Thoracic aorta (tissue), 2 donors: ENCODE measurements at places on chromosomes 6 and 20.

GRCh38 chr6:7769702-7770101, 43.8 kb downstream of the BMP6 start:
- DNase-seq, result no peak
- no peaks in the 10 kb centered on the region for H3K36me3 ChIP-seq
- no peak overlapping the region for H3K4me3 ChIP-seq

DNA sequence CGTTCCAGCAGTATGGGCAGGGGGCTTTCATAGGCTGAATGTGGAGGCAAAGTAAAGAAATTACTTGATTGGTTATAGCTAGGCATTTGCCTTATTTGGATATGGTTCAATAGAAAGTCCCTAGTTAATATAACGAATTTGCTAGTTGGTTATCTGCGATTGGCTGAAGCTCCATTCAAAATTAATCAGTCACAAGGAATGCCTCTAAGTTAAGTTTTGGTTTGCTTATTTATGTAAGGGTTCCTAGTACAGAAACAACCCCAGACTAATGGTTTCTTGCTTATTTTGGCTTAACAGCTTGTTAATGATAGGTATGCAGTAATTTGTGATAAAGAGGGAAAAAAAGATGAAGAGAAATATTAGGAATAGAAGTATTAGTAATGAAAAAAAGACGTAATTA, 87.5 kb downstream of the JAG1 start:
- no peak for DNase-seq
- H3K4me1 ChIP-seq, result peaks cover 22% of the 10 kb centered on the region
- H3K36me3 ChIP-seq, result no peaks in the 10 kb centered on the region
- peak overlapping the region; percentile 32 for H3K4me3 ChIP-seq
- H3K27me3 ChIP-seq, result no peaks in the 10 kb centered on the region
- H3K27ac ChIP-seq, result peak overlapping the region; percentile 28

DNA sequence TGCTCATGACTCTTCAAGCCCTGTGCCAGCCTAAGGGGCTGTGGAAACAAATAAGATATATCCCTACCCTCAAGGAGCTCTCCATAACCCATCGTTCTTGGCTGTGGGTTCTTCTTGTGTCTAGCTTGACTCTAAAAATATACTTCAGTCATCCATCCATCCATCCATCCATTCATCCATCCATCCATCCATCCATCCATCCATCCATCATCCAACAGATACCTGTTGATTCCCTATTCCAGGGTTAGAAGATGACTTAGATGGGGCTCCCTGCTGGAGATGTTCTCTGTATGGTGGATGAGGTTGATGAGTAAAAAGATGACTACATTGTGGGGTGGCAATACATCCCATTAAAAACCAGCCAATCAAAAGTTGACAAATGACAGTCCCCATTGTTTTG, 23.5 kb downstream of the HCK start:
- no peak overlapping the region for H3K27ac ChIP-seq
- H3K27me3 ChIP-seq, result no peaks in the 10 kb centered on the region
- no peak for DNase-seq
- no peaks in the 10 kb centered on the region for H3K36me3 ChIP-seq
- no peaks in the 10 kb centered on the region for H3K4me1 ChIP-seq
- no peak overlapping the region for H3K4me3 ChIP-seq

- H3K4me1 ChIP-seq, result peaks cover 9% of the 10 kb centered on the region
- DNase-seq, result no peak
- no peak overlapping the region for H3K4me3 ChIP-seq
- H3K36me3 ChIP-seq, result no peaks in the 10 kb centered on the region
- no peak overlapping the region for H3K27ac ChIP-seq
- H3K27me3 ChIP-seq, result no peaks in the 10 kb centered on the region
These were observed 108.7 kb downstream of the FYN start for GRCh38 chr6:111764238-111765175.

DNA sequence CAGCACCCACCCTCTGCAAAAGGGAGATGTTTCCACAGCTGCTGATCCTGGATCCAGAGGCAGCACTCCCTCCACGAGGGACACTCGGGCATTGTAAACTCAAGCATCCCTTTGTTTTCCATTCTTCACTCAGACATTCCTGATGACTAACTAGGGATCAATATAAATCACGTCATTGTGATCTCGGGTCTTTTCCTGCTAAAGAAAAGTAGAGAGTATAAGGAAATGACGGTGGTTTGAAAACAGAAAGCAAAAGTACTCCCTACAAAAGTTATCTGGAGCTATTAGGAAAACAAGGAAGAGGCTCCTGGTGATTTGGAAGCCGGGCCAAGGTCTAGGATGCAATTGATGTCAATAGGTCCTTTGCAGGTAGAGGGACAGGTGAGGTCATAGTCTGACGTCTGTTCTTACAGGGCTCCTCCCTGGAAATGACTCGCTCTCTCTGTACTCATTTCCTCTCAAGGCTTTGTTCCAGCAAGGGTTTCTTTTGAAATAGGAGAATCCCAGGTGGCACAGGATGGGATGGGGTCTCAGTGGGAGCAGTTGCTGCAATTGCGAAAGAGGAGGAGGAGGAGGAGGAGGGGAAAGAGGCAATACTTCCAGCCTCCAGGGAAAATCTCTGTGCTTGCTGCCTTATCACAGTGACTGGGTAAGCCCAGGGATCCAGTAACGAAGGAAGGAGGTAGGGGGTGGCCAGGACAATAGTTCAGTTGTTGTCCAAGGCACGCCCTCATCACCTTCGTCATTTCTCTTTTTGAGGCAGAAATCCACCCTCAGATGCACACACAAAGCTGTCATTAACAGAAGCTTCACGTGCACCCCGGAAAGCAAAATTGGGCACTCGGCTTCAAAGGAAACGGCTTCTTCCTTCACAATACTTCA, 222.8 kb downstream of the LY86 start:
- H3K4me3 ChIP-seq, result peak overlapping the region; percentile 58
- H3K4me1 ChIP-seq, result peaks cover 7% of the 10 kb centered on the region
- no peaks in the 10 kb centered on the region for H3K27me3 ChIP-seq
- no peak overlapping the region for H3K27ac ChIP-seq
- H3K36me3 ChIP-seq, result no peaks in the 10 kb centered on the region

- peak overlapping the region; percentile 81 for H3K4me3 ChIP-seq
- DNase-seq, result no peak
- peaks cover 7% of the 10 kb centered on the region for H3K36me3 ChIP-seq
- peaks cover 17% of the 10 kb centered on the region for H3K4me1 ChIP-seq
These were observed 11.8 kb downstream of the RPL7L1 start for GRCh38 chr6:42891199-42891722.

- H3K27me3 ChIP-seq, result no peaks in the 10 kb centered on the region
- no peak for DNase-seq
- H3K4me3 ChIP-seq, result no peak overlapping the region
These were observed 256.1 kb downstream of the PLCB1 start for GRCh38 chr20:8388141-8388540.

DNA sequence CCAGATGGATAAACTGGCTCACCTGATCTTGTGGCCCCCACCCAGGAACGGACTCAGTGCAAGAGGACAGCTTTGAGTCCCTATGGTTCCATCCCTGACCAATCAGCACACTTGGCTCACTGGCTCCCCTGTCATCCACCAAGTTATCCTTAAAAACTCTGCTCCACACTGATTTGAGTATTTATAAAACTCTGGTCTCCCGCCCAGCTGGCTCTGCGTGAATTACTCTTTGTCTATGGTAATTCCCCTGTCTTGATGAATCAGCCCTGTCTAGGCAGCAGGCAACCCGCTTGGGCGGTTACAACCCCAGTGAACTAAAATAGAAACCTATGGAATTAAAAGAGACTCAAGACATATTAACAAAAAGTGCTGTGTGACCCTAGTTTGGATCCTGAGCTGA, 38.1 kb upstream of the CD83 start:
- H3K36me3 ChIP-seq, result no peaks in the 10 kb centered on the region
- no peaks in the 10 kb centered on the region for H3K27me3 ChIP-seq
- no peaks in the 10 kb centered on the region for H3K4me1 ChIP-seq
- DNase-seq, result no peak

GRCh38 chr6:137123078-137123477, 50.4 kb downstream of the IL22RA2 start:
- no peaks in the 10 kb centered on the region for H3K27me3 ChIP-seq
- H3K4me1 ChIP-seq, result no peaks in the 10 kb centered on the region
- no peak for DNase-seq
- H3K36me3 ChIP-seq, result no peaks in the 10 kb centered on the region
- H3K4me3 ChIP-seq, result no peak overlapping the region

DNA sequence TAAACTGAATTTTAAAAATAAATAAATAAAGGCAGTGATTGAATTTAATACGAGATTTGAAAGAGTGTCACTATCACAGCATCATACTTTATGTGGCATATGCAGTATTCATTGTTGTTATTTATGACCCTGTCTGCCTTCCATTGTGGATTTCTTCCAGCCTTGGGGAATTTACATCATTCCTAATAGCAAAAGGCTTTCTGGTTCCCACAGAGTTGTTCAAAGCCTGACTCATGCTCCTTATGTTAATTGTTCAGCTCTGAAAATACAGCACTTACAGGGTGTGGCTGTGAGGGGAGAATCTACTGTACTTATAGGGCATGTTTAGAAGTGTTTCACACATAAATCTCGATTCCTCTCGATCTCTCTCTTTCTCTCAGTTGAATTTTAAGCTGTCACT, 54.4 kb downstream of the JAG1 start:
- DNase-seq, result no peak
- H3K36me3 ChIP-seq, result no peaks in the 10 kb centered on the region
- H3K4me3 ChIP-seq, result no peak overlapping the region

- DNase-seq, result no peak
- H3K4me1 ChIP-seq, result no peaks in the 10 kb centered on the region
- no peak overlapping the region for H3K27ac ChIP-seq
- no peaks in the 10 kb centered on the region for H3K27me3 ChIP-seq
These were observed 211.9 kb downstream of the CENPW start for GRCh38 chr6:126551832-126552231.

DNA sequence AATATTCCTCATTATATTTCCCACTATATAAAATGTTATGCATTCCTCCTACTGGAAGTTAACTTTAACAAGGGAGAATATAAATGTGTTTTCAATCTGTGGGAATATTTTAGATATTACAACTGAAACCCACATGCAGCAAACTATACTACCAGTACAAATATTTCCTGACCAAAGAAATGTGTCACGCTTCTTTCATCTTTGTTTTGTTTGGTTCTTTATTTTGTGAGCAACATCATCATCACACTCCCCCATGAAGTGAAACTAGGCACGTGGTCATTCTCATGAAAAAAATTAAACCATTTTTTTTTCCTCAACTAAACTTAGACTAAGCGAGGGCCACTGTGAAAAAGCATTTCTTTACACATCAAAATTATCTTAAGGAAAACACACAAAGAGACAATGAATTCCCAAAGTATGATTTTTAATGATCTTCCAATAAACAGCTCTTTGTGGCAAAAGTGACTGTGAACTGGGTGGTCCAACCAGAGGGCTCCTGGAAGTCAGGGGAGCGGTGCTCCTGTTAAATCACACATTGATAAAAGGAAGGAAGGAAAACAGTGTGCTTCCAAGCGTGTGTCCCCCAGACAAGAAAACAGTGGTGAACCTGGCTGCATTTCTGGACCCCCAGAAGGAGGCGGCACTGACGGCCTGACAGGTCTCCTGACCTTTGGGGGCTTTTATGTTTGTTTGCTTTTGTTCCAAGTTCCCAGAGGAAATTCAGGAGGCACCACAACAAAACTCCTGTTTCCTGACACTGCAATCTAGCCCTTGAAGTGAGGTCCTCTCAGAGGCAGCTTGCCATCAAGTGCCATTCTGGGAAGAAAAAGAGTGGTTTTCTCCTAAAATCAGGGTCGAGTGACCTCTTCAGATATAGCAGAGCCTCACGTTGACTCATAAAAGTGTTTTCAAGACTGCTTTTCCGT, 166.8 kb upstream of the FOXQ1 start:
- no peaks in the 10 kb centered on the region for H3K27me3 ChIP-seq
- H3K4me3 ChIP-seq, result no peak overlapping the region
- no peaks in the 10 kb centered on the region for H3K36me3 ChIP-seq
- DNase-seq, result no peak
- H3K4me1 ChIP-seq, result no peaks in the 10 kb centered on the region
- H3K27ac ChIP-seq, result no peak overlapping the region

- no peak overlapping the region for H3K4me3 ChIP-seq
- no peaks in the 10 kb centered on the region for H3K4me1 ChIP-seq
- no peaks in the 10 kb centered on the region for H3K36me3 ChIP-seq
- no peaks in the 10 kb centered on the region for H3K27me3 ChIP-seq
These were observed 28.4 kb upstream of the KCNK16 start for GRCh38 chr6:39350723-39351505.

- H3K36me3 ChIP-seq, result no peaks in the 10 kb centered on the region
- H3K27ac ChIP-seq, result no peak overlapping the region
- no peak overlapping the region for H3K4me3 ChIP-seq
- no peaks in the 10 kb centered on the region for H3K27me3 ChIP-seq
These were observed 48.5 kb downstream of the FYN start for GRCh38 chr6:111824608-111825337.
